ENCODE measurements at places on chromosomes 12 and 14.

DNA sequence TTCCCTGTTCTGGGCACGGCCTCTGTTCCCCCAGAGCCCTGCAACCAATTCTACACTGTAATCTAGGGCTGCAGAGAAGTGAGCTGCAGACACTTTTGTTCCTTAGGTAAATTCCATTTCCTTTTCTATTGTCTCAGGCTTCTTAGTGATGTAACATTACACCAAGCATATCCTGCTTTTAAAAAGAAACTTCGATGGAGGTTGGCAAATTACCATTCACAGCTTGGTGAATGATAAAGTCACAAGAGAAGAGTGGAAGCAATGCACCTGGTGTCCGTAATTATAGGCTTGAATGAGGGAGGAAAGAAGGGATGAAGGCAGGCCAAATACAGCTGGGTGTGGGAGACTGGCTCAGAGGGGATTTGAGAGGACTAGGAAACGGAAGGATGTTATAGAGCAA lies 68.6 kb downstream of the PPM1A start:
- no peak for DNase-seq

DNA sequence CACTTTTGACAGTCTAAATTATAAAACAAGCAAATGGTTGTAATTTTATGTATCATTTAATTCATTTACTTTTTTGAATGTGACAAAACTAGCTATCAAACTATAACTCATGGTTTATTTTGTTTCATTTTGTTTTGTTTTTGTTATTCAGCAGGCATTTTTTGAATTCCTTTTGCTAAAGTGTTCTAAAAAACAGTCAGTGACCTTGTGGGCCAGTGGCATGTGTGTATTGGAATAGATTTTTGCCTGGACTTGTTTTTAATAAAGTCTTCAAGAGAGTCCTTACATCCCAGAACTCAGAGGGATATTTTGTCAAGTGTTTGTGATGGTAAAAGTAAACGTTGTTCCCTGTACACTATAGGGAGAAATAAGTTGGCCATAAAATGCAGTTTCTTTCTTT lies 369.7 kb upstream of the SYT1 start:
- no peak for DNase-seq

- no peak for DNase-seq
These were observed 325.8 kb upstream of the DIO3 start for GRCh38 chr14:101235335-101236103.

GRCh38 chr12:98126637-98127335 lies 388.6 kb upstream of the TMPO start:
- DNase-seq: no peak

- no peak for DNase-seq
These were observed 97.9 kb upstream of the NUDT4 start for GRCh38 chr12:93279565-93280412.

DNA sequence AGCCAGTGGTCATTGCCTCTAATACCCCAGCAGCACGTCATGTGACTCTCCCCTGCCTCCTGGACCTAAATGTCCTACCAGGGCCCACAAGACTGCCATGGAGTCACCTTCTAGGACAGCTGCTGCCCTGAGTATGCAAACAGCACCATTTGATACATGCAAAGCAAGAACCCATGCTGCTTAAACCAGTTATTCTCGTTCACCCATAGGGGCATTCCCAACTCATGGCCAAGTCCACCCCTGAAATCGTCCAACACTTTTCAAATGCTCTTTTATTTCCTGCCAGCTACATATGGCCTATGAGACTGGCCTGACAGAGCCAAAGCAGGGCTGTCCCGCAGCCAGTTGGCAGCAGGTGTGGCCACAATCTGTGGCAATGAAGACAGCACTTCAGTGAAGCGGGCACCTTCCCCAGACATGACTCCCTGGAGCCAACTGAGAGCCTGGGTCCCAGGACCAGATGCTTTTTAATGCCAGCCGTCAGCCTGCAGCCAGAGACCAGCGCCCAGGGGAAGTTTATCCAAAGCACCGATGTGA lies 99.9 kb downstream of the BCAT1 start:
- DNase-seq: no peak

DNA sequence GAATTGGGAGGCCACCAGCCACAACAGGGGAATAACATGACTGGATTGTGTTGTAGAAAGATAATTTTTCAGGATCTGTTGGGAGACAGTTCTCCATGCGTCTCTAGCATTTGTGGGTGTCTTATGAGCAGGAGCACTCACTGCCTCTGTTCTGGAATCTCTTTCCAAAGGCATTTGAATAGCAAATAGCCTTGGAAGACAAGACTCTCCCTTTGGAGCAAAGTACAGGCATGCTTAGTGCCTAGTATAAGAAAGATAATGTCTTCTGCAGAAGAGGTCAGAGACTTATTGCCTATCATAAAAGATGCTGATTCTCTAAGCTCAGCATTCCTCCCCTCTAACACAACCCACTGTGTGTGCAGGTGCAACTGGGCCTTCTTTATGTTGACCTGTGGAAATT lies 58.3 kb downstream of the VCPKMT start:
- no peak for DNase-seq

DNA sequence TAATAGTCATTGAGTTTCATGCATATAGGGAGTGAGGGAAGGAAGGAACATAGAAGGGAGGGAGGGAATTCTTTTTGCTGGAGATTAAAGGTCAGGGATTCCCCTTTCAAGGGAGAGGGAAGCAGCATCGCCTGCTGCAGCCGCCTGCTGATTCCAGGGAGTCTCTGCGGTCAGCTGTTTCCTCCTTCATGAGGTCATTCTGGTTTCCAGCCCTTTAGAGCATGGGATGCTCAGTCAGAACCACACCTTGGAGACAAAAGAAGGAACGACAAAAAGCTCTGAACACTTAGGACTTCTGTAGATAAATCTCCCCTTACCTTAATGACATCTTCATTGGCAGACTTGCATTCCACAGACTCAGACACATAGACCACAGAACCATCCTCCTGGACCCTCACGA lies 923.0 kb upstream of the TMEM132C start:
- DNase-seq: no peak
